ENCODE measurements at places on chromosomes 1 and 21. TPM values are rescaled to one million over a fixed set of nuclear protein-coding genes. Genes with fewer than 3 reads are reported as not detected.

The HMGCS2 gene
- total RNA-seq: 36.5 TPM

The NMNAT2 gene
- 1.8 TPM for total RNA-seq

The PLA2G2A gene
- not detected for total RNA-seq

The TGFBR3 gene
- 135 TPM for total RNA-seq

The AKT3 gene
- total RNA-seq: 31.6 TPM

The PWP2 gene
- 16.1 TPM for total RNA-seq

The CSMD2 gene
- 0.70 TPM for total RNA-seq

The USH2A gene
- 0.53 TPM for total RNA-seq

The KRTAP22-1 gene
- not detected for total RNA-seq
